ENCODE measurements at places on chromosomes 16 and 17.

GRCh38 chr16:15966836-15967546 lies 17.6 kb downstream of the ABCC1 start:
- no peak for DNase-seq

- DNase-seq, result no peak
Observed at GRCh38 chr16:48269011-48269410, 21.7 kb upstream of the ABCC11 start.

DNA sequence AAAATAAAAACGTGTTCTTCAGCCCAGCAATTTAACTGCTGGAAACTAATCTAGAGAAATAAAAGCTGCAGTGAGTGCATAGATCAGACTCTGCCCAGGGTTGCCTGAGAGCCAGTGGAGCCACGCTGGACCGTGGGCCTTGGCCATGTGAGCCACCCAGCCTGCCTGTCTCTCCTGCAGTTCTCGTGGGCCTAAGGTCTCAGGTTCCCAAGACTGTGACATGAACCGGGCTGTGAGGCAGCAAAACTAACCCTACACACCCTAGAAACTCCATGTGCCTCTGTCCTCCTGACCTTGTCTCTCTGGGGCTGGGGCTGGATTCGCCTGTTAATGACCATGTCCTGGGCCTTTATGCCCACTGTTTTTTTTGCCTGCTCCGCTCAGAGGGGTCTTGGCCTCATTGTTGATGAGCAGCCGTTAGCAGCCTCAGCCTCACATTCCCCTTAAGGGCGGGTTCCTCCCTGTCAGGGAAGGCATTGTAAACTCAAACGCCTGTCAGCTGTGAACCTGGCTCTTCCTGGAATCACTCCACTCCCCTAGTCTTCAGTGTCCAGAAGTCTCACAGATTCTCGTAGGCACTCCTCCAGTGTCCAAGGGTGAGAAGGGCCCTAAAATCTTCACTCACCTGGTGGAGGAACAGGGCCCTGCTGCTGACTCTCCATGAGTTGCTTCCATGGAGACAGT lies 16.9 kb downstream of the C16orf90 start:
- DNase-seq, result no peak

- DNase-seq, result no peak
Observed at GRCh38 chr16:82470620-82471152, 156.1 kb upstream of the CDH13 start.

- no peak for DNase-seq
Observed at GRCh38 chr17:50952013-50952412, 85.9 kb upstream of the TOB1 start.

GRCh38 chr16:56048425-56049105 lies 142.7 kb upstream of the GNAO1 start:
- no peak for DNase-seq

DNA sequence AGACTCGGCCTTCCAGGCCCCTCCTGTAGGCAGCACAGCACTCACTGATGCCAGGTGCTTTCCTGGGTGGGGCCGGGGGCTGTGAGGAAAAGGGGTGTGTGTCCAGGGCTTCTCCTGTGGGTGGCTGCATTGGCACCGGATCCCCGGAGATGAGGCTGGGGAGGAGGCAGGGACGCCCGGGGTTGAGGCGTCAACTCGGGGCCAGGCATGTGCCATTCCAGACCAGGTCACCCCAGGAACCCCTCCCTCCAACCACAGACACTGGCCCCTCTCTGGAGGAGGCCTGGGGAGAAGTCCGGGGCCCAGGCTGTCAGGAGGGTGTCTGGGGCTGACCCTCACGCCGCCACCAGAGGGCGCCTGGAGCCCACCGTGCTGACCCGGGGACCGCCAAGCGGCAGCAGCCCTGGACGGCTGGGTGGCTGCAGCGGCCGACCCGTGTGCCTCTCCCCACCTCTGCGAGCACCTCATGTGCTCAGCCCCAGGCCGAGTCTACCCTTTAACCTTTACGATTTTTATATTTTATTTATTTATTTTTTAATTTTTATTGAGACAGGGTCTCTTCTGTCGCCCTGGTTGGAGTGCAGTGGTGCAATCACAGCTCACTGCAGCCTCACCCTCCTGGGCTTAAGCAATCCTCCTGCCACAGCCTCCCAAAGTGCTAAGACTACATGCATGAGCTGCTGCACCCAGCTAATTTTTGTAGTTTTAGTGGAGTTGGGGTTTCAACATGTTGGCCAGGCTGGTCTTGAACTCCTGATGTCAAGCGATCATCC lies 3.2 kb upstream of the METRN start:
- DNase-seq, result peak; percentile 83

- DNase-seq, result no peak
Observed at GRCh38 chr17:77810536-77810935, 148.0 kb upstream of the TNRC6C start.

GRCh38 chr16:84544031-84544773 lies 39.7 kb upstream of the MEAK7 start:
- DNase-seq, result no peak

GRCh38 chr16:84049403-84050060 lies 6.9 kb upstream of the SLC38A8 start:
- DNase-seq, result no peak

GRCh38 chr16:48110982-48111381 lies 44.8 kb downstream of the ABCC12 start:
- no peak for DNase-seq

DNA sequence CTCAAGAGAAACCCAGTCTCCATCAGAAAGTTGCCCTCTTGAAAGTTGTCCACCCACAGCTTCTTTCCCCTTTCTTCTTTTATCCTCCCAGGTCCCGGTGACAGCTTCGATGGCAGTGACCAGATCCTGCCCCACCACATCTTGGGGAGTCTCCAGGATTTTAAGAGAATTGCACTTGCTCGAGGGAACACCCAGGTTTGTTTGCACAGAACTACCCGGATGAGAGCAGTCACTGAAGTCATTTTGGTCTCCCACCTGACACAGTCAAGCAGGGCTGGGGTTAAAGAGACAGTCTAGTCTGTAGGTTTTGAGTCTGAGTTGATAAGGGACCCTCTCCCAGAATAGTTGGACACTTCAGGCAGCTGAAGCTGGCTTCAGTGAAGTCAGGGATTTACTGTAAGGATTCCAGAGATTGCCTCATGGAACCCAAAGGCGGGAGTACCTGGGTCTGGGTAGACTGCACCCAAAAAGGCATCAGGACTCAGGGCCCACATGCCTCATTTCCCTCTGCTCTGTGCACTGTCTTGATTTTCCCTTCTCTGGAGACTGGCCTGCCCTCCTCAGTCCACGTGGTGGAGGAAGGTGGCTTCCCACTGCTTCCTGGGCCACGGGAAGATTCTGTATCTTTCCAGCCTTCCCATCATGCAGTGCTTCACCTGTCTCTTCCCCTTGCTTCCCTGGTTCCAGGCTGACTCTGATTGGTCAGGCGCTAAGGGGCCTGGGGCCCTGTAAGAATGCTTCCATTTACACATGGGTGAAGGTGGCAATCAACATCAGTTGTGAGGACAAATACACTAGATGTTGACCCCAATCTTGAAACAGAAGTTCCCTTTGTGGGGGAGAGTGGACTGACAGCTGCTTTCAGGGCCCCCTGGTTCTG lies 9.5 kb downstream of the MYCBPAP start:
- DNase-seq, result no peak

DNA sequence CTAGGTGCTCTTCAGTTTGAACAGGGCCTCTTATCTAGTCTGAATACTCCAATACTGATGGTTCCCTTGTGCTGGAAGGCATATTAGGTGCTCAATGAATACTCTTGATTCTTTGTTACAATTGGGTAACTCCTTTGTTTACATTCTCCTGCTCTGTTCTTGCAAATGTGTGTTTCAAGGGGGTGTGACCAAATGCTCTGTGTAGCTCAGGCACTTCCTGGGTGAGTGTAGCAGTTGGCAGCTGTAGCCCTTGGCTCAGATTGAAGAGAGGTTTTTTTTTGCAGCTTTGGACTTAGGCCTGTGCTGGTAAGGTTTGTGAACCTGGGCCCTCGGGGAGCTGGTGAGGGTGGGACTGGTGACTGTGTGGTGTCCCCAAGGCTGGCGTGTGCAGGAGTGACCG lies 20.2 kb downstream of the TBCD start:
- no peak for DNase-seq

GRCh38 chr16:66440970-66441369 lies 13.9 kb downstream of the BEAN1 start:
- DNase-seq, result no peak

DNA sequence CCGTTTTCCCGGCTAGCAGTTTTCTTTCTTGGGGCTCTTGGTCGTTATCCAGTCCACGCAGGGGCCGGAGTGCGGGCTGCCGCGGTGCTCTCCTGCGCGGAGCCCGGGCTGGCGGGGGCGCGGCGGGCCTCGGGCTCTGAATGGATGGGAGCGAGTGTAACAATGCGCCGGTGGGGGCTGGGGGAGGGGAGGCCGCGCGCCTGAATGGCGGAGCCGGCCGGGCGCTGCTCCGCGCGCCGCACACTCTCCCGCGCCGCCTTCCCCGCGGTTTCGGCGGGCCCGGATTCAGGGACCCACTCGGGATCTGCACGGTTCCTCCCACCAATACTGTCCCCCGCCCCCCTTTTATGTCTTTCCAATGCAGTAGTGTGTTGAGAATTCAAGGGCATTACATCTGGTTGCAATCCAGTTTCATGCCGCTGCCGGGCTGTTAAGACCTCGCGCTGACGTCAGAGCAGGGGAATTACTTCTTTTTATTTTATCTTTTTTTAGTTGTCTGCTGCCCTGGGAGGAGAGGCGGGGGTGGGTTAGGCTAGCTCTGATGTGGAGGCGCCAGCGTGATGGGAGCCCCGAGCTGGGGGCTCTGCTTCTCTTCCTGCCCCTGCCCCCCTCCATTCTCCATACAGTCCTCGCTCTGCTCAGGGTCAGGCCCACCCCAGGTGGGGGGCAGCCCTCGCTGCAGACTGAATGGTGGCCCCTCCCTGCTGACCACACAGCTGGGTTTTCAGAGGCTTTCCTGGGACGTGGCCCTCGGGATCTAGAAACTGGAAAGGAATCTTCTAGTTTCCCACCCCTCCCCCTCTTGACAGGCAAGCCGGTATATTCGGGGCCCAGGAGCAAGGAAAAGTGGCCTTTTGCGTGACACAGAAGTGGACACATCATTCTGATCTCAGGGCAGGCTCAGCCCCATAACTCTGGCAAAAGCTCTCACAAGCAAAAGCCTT lies 1.8 kb downstream of the RAI1 start:
- DNase-seq, result peak; percentile 46

- no peak for DNase-seq
Observed at GRCh38 chr16:46765050-46765449, 16.9 kb upstream of the MYLK3 start.

- no peak for DNase-seq
Observed at GRCh38 chr16:69934751-69935150, 16.4 kb upstream of the CLEC18A start.

DNA sequence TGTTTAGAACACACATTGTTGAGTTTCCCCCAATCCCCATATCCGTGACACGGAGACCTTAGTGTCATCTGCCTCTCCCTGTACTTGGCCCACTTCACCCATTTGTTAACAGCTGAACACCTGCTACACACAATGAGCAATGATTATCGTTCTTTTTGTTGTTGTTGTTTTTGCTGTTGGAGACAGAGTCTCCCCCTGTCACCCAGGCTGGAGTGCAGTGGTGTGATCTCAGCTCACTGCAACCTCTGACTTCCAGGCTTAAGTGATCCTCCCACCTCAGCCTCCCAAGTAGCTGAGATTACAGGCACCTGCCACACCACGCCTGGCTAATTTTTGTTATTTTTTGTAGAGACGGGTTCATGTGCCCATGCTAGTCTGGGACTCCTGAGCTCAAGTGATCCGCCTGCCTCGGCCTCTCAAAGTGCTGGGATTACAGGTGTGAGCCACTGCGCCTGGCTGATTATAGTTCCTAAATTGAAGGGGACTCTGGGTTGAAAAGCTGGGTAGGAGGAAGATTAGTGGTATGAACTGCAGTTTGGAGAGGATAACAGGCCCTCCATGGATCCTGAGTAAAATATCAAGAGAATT lies 21.6 kb downstream of the NDE1 start:
- no peak for DNase-seq

GRCh38 chr16:55389426-55390073 lies 65.5 kb downstream of the IRX6 start:
- DNase-seq, result no peak

GRCh38 chr16:26078716-26079355 lies 387.1 kb downstream of the HS3ST4 start:
- DNase-seq, result no peak

GRCh38 chr17:69630056-69630635 lies 215.6 kb downstream of the MAP2K6 start:
- DNase-seq, result no peak

DNA sequence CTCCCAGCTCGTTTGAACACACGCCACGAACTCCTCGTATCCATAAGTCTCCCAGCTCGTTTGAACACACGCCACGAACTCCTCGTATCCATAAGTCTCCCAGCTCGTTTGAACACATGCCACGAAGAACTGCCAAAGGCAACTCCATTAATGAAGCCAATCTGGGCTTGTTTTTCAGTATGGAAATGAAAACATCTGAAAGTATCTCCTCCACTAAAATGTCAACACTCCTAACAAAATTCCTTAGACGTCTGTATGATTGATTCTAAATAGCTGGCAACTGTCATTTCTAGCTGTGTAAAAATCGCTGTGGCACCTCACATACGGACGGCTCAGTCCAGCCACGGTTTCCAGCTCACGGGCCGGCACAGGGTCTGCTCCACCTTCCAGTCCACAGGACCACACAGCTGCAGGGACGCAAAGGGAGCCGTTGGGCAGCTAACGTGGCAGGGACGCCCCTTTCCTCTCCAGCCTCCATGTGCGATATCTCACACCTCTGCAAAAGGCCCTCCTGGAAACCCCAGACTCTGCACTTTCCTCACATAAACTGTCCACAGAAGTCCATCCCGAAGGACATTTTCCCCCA lies 67.1 kb upstream of the METRNL start:
- DNase-seq, result no peak

DNA sequence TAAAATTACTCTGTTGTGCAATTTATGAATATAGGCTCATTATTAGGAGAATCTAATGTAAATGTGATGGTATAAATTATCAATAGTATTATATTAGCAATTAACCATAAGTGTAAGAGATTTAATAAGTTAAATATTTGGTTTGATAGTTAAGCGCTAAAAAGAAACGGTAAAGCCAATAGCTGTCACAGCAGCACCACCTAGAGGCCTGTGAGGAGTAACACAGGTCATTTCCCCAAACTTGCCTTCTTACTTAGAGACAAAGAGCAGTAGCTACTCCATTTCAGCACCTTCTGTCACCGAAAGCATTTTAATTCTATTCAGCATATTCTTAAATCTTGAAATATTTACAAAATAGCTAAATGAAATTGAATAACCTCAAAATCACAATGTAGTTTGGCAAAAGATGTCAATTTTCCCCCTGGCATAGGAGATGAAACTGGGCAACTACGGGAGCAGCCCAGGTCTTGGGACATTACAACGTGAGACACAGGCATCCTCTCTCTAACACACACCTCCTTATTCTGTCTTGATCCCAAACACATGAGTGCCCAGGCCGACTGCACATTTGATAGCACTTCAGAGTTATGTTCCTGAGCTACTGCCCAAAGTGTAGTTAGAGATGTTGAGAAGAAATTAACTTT lies 14.3 kb upstream of the DYNLRB2 start:
- DNase-seq, result peak; percentile 57
